T-cell (primary cell): ENCODE measurements at places on chromosomes 2 and 18.

GRCh38 chr2:56133931-56134629, 49.7 kb upstream of the CCDC85A start:
- no peak for DNase-seq

- DNase-seq: no peak
Measured at GRCh38 chr2:72933646-72934151, 16.4 kb downstream of the EMX1 start.

DNA sequence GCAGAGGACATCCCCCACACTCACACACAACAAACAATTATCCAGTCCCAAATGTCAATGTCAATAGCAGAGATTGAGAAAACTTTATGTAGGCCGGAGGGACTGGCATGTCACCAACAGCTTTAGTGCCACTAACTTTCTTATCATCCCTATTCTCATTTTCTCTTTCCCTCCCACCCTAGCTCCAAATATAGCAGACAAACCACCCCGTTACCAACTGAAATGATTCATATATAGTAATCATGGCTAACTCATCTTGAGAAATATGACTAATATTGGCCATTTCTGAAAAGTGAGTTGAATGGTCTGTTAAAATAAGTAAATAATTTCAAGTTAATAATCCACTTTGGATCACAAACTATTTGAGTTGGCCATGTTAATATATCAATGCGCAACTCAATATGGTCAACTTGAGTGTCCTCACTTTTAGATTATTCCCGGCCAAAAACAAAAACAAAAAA, 242.1 kb upstream of the RND3 start:
- no peak for DNase-seq

DNA sequence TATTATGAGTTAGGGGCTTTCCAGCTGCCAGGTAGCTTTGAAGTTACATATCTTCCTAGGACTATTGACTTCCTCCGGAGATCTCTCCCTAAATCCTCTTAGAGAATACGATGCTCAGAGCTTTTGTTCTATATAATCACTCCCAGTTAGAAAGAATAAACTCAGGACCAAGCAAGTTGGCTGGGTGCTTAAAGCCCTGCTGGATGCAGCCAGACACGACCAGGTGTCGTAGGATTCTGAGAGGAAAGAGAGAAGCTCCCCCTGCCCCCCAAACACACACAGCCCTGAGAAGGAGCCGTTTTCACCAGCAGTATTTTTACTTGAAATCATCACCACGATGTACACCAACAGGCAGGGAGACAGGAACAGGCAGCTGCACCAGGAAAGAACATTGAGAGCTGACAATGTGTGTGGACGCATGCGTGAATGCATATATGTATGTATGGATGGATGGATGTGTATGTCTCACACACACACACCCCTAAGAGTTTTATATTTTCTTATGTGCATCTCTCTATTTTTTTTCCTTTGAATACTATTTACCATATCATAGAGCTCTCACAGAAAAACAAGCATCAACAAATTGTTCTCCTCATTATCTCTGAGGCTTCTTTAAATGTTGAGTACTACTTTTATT, 382.6 kb downstream of the EPHA4 start:
- no peak for DNase-seq

DNA sequence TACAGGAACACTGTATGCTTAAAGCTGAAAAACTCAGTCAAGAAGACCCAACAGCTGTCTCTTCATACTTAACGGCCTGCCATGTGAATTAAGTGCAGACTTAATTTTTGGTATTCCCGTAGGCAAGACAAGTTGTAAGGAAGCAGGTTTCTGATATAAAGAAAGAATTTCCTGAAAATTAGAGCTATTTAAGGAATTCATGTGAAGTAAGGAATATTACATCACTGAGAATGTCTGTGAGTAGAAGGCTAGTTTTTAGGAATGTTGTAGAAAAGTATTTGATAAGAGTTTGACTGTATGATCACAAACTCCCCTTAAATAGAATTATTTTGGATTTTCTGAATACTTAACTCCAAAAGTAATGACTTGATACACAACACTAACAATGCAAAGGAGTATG, 51.0 kb downstream of the WDR33 start:
- no peak for DNase-seq

GRCh38 chr18:55310044-55310676, 277.8 kb downstream of the TCF4 start:
- no peak for DNase-seq

GRCh38 chr2:239660390-239661230, 259.8 kb upstream of the HDAC4 start:
- no peak for DNase-seq
